CD4-positive, alpha-beta T cell treated with Interleukin-4 for 1 hour (primary cell): ENCODE measurements at places on chromosomes 4 and X.

GRCh38 chr4:77240469-77241066 lies 83.6 kb downstream of the CCNG2 start:
- peak; percentile 36 for DNase-seq

DNA sequence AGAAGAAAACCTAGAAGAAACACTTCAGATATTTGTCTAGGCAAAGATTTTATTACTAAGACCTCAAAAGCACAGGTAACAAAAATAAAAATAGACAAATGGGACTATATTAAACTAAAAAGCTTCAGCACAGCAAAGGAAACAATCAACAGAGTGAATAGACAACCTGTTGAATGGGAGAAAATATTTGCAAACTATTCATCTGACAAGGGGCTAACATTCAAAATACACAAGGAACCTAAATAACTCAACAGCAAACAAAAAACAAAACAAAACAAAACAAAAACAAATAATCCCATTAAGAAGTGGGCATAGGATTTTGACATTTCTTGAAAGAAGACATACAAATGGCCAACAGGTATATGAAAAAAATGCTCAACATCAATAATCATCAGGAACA lies 192.7 kb upstream of the ZCCHC13 start:
- DNase-seq: no peak

- DNase-seq: no peak
Observed at GRCh38 chr4:15707363-15707715, 4.5 kb downstream of the BST1 start.

DNA sequence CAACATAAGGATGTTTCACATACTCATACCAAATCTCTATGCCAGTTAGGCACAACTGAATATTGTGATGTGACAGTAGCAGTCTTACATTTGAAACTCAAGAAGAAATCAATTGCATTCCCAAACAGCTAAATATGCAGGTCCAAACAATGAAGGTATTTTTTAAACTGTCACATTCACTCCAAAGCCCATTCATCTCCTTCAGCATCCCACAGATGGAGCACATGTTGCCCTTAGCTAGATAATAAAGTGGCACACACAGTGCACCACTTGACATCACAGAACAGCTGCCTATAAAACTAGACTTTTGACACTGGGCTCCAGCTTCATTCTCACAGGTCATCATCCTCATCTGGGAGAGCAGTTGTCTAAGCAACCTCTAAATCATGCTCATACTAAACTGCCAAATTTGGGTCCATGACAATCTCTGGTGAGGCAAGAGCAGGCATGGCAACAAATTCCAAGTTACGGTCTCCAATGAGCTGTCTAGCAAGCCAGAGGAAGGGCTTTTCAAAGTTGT lies 26.2 kb upstream of the ARHGEF6 start:
- no peak for DNase-seq

GRCh38 chr4:26732356-26732755 lies 128.3 kb upstream of the STIM2 start:
- no peak for DNase-seq

- DNase-seq: no peak
Observed at GRCh38 chr4:158161551-158162354, 11.1 kb downstream of the GASK1B start.

GRCh38 chr4:80129785-80130184 lies 56.8 kb upstream of the ANTXR2 start:
- DNase-seq: no peak

- DNase-seq: no peak
Observed at GRCh38 chrX:151183912-151184565, 7.7 kb downstream of the GPR50 start.

DNA sequence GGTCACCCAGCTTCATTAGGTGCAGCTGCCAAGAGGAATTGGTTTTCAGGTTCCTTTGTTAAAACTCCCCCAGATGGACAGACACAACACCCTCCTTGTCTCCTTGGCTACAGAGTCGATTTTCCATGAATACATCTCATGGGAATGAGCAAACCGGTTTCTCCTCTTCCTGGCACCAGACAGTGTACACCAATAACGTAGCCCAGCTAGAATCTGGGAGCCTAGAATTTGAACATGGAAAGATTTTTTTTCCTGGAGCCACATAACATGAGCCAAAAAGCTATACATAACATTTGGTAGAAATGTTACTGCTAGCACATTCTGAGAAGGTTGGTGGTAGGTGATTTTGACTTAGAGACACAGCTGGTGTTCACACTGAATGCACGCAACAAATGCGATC lies 62.9 kb upstream of the SLC34A2 start:
- no peak for DNase-seq

DNA sequence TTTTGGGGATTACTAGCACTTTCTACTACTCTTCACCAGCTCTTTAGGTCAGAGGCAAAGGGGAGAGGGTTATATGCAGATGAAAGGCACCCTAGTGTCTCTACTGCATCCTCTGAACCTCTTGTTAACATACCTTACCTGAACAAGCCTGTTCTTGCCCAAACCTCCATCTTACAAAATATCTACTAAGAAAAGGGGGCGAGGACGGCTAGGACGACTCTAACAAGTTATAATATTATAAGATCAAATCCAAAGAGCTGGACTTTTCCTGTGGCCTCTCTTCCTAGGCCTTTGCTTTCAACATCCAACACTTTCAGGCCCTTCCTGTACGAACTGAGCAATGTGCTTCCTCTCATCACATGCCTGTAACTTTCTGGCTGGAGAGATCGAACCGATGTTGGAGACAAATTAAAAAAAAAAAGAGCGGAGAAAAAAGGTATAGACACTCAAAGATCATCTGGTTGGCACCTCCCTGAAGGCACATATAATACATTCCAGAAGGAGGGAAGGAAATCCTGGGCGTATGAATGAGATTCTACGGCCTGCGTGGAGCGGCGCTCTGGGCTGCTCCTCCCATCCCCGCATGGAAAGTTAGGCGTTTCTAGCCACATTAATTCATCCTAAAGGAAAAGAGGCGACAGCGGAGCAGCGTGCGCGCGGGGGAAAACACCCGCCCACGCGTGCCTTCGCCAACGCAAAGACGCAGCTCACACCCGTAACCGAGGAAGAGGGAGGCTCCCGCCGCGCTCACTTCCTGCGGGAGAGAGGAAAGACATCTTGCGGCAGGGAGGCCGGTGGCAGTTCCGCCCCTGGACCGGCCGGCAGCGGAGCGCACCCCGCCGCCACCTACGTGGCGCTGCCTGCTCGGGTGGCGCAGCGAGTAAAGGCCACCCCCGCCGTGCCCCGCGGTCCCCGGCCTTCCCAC lies 808 bp downstream of the PRDM5 start:
- peak; percentile 20 for DNase-seq

DNA sequence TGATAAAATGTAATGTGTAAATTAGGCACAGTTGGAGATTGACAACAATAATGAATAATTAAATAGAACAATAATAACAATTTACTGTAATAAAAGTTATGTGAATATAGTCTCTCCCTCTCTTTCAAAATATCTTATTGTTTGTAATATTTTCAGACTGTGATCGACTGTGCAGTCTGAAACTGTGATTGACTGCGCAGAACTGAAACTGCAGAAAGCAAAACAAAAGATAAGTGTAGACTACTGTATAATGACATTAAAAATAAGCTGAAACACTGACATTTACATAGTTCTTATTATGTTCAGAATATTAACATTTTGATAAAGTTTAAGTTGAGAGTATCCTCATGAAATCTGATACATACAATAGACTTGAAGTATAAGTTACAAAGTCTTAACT lies 371.0 kb downstream of the CCSER1 start:
- DNase-seq: no peak

- no peak for DNase-seq
Observed at GRCh38 chr4:26503844-26504243, 13.6 kb upstream of the CCKAR start.
